ENCODE measurements at places on chromosomes 7 and 10.

DNA sequence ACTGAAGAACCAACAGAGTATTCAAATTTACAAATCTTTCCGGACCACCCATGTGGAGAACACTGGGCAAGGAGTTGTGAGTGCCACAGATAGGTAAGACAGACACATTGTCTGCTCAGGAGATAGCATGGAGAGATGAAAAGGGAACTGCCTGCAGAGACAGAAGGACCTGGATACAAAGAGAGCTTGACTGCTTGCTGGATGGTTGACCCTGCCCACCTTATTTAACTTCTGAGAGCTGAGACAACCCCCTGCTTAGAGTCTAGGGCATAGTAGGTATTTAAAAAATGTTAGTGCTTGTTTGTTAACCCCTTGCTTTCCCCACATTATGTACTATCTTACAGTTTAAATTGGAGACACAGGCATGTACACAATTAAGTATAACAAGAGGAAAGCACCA, 314.1 kb downstream of the THSD7A start:
- no peak for DNase-seq

- no peak for DNase-seq
Observed at GRCh38 chr10:126104767-126105166, 208.4 kb downstream of the FANK1 start.

DNA sequence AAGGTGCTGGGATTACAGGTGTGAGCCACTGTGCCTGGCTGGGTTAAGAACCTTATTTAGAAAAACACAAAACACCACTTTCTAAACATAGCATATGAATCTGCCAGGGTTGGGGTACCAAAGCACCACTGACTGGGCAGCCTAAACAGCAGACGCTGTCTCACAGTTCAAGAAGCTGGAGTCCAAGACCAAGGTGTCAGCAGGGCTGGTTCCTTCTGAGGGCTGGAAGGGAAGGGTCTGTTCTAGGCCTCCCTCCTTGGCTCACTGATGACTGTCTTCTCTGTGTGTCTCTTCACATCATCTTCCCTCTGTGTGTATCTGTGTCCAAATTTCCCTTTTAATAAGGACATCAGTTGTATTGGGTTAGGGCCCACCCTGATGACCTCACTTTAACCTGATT, 49.6 kb downstream of the HIPK2 start:
- no peak for DNase-seq

- no peak for DNase-seq
Observed at GRCh38 chr7:46707973-46708372, 786.9 kb upstream of the IGFBP3 start.

DNA sequence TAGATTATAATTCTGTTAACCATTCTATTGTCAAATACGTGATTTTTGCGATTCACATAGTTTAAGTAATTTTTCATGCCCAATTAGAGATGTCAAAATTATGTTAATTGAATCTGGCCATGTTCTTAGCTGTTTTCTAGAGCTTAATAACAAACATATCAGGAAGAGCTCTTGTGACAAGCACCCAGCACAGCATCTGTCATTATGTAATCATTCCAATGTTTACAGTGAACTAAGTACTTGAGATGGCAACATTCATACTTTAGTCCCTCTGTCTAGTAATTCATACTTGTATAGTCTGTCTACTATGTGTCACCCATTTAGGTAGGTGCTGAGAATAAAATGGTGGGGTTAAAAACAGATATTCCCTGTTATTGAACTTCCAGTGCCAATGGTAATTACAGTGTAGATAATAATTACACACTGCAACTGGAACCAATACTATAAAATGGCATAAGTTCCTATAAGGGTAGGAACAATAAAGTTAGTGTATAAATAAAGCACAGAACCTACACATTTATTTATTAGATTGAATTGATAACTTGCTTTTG, 55.2 kb downstream of the ZEB1 start:
- DNase-seq = no peak

- no peak for DNase-seq
Observed at GRCh38 chr10:99366666-99367065, 37.5 kb downstream of the CNNM1 start.

DNA sequence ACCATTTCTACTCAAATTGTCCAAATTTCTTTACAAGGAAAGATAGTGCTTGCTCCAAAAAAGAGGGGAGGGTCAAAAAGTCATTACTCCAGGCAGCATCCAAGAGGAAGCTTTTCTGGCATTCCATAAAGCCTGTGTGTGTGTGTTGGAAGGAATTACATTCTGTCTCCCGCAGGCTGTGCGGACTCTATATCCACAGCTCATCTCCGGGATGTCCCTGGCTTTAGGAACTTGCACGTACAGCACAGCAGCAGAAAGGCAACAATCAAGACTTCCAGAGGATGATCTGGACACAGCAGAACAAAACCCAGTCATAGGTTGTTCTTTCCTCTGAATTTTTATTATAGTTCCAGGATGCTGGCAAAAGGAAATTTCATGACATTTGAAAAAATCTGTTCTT, 94.8 kb downstream of the ITIH5 start:
- no peak for DNase-seq

DNA sequence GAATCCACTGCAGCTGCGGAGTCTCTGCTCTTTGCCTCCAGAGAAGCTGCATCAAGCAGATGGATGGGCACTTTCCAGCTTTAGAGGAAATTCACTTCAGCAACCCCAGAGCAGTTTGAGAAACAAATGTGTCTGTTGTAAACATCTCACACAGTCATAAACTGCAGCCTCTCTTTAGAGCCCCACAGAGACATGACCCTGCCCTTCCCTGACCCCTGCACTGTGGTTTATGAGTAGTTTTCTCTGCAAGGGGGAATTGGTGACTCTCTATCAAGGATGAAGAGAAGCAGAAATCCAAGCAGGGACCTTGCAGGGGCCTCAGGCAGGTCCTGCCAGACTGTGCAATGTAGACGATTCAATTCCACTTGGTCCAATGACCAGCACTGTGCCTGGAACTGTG, 160.2 kb downstream of the SH2D4B start:
- DNase-seq = no peak

GRCh38 chr10:117167346-117167788, 29.3 kb upstream of the VAX1 start:
- DNase-seq = no peak

- DNase-seq = no peak
Observed at GRCh38 chr7:69739931-69740431, 141.7 kb downstream of the AUTS2 start.

Measured in activated naive CD8-positive, alpha-beta T cell treated with anti-CD3 and anti-CD28 coated beads for 36 hours (primary cell).